ENCODE measurements at places on chromosomes 12 and 14.

DNA sequence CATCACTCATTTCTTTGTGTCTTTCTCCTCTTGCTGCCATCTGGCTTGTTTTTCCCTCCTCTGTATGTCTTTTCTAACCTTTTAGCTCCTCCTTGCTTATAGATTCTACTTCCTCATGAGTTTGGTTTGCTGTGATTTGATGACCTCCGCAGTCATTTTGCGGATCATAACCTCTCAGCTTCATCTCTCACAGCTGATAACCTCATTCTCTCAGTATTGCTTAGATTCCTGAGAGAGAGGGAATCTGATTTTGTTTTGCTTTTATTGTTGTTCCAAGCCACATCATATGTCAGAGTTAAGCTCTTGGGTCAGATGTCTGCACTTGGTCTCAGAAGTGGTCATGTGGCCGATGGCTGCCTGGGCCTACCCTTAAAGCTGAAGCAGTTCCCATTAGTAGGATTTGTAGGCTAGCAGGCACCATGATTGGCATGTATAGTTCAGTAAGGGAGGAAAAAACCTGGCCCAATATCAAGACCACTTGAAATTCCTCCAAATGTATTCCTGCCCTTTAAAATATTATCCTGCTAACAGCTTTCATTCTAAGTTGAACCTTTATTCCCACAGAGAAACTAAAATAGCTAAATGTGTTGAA lies 13.5 kb downstream of the ZNF664 start:
- peak overlapping the region; percentile 55 for H3K27ac ChIP-seq
- H3K4me1 ChIP-seq = peaks cover 33% of the 10 kb centered on the region
- DNase-seq = no peak
- no peak overlapping the region for H3K4me3 ChIP-seq
- no peaks in the 10 kb centered on the region for H3K27me3 ChIP-seq
- peaks cover 27% of the 10 kb centered on the region for H3K36me3 ChIP-seq

DNA sequence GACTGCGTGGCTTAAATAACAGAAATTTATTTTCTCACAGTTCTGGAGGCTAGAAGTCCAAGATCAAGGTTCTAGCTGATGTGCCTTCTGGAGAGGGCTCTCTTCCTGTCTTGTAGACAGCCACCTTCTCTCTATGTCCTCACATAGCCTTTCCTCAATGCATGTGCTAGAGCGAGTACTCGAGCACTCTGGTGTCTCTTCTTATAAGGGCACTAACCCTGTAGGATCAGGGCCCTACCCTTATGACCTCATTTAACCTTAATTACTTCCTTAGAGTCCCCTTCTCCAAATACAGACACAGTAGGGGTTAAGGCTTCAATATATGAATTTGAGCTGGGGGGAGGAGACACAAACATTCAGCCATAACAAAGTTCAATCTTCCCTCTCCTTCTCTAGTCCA lies 10.2 kb downstream of the DHH start:
- no peak for DNase-seq
- no peak overlapping the region for H3K27ac ChIP-seq
- no peak overlapping the region for H3K4me3 ChIP-seq
- H3K27me3 ChIP-seq = peaks cover 12% of the 10 kb centered on the region

DNA sequence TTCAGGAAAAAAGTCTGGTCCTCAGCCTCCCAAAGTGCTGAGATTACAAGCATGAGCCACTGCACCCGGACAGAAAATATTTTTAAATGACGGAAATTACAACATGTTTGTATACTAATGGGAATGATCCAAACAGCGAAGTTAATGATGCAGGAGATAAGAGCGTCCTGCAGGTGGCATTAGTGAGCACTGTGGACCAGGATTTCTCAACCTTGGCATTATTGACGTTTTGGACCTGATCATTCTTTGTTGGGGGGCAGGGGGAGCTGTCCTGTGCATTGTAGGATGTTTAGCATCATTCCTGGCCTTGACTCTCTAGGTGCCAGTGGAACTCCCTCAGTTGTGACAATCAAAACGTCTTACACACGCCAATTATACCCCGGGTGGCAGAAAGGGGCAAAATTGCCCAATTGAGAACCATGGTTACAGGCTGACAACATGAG lies 34.1 kb downstream of the SCFD1 start:
- H3K4me1 ChIP-seq = no peaks in the 10 kb centered on the region
- DNase-seq = peak; percentile 15
- H3K27ac ChIP-seq = no peak overlapping the region
- peaks cover 17% of the 10 kb centered on the region for H3K36me3 ChIP-seq
- H3K4me3 ChIP-seq = no peak overlapping the region
- H3K27me3 ChIP-seq = no peaks in the 10 kb centered on the region

DNA sequence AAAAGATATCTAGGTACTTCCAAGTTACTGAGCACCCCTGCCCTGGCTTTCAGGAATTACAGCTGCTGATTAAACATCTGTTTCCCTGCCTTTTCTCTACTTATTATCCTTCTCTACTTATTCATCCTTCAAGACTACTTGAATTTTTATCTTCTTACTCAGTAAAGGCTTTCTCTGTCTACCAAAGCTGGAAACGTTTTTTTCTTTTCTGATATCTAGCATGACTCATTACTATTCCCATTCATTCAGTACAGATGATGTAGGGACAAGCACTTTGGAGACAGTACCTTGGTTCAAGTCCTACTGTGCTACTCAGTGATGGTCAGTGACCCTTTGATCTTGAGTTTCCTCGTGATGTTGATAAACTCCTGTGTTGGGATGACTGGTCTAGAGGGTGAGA lies 848.7 kb downstream of the NRXN3 start:
- DNase-seq = no peak
- no peak overlapping the region for H3K27ac ChIP-seq
- H3K4me3 ChIP-seq = no peak overlapping the region
- H3K36me3 ChIP-seq = no peaks in the 10 kb centered on the region

- H3K27me3 ChIP-seq = no peaks in the 10 kb centered on the region
- peaks cover 28% of the 10 kb centered on the region for H3K4me1 ChIP-seq
- no peak for DNase-seq
Measured at GRCh38 chr12:55721601-55722213, 1.5 kb downstream of the RDH5 start.

DNA sequence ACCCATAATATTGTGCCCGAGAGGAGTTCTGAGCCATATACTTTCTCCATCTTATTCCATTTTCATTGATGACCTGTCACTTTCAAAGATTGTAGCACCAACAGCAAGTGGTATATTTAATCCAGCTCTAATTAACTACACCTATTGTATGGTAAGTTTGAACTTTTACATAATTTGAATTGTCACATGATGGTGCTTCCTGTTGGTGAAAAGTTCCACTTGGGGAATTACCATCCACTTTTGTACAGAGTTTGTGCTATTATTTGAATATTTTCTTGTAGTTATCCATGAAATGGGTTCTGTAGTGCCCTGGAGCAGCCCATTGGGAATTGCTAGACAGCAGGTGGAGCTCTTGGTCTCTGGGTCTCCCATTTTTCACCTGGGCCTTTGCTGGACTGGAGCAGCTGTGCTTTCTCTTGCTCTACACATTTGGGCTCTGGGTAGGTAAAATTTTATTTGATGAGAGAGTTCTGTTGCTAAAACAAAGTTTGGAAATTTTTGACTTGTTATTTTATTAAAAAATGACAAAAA lies 3.0 kb downstream of the SMCO3 start:
- peak overlapping the region; percentile 62 for H3K4me3 ChIP-seq
- DNase-seq = no peak
- no peaks in the 10 kb centered on the region for H3K27me3 ChIP-seq
- H3K36me3 ChIP-seq = peaks cover 1% of the 10 kb centered on the region
- H3K27ac ChIP-seq = peak overlapping the region; percentile 41

- no peak overlapping the region for H3K4me3 ChIP-seq
- H3K27me3 ChIP-seq = peaks cover 13% of the 10 kb centered on the region
- no peaks in the 10 kb centered on the region for H3K36me3 ChIP-seq
- no peak overlapping the region for H3K27ac ChIP-seq
Measured at GRCh38 chr12:10497602-10498001, 8.1 kb upstream of the EIF2S3B start.

DNA sequence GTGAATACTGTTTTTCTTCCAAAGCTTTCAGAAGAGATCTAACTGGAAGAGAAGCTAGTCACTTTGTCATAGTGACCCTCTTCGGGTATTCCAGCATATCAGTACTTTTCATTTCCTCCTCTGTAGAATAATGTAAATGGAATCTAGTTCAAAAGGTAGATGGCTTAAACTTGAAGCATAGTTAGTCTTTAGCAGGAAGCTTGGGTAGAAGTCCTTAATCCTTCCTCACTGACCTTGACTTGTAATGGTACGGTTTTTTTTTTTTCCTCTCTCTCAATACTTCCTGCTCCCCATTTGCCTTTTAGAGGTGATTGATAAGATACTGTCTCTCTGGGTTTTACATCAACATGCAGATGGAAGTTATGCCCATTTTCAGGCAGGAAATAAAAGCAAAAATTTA lies 1.7 kb downstream of the FBXO34 start:
- DNase-seq = no peak
- H3K4me3 ChIP-seq = peak overlapping the region; percentile 51
- H3K27ac ChIP-seq = peak overlapping the region; percentile 63
- H3K36me3 ChIP-seq = no peaks in the 10 kb centered on the region

GRCh38 chr12:119544765-119545625 lies 48.6 kb upstream of the TMEM233 start:
- DNase-seq = peak; percentile 60
- H3K36me3 ChIP-seq = no peaks in the 10 kb centered on the region
- no peak overlapping the region for H3K4me3 ChIP-seq
- H3K27me3 ChIP-seq = peaks cover 24% of the 10 kb centered on the region

GRCh38 chr14:68174446-68174845 lies 354.9 kb downstream of the RAD51B start:
- DNase-seq = no peak
- H3K27me3 ChIP-seq = no peaks in the 10 kb centered on the region
- no peak overlapping the region for H3K4me3 ChIP-seq
- H3K36me3 ChIP-seq = peaks cover 10% of the 10 kb centered on the region

GRCh38 chr12:85676816-85677749 lies 159.1 kb downstream of the RASSF9 start:
- H3K4me3 ChIP-seq = no peak overlapping the region
- DNase-seq = no peak
- H3K27ac ChIP-seq = no peak overlapping the region
- no peaks in the 10 kb centered on the region for H3K36me3 ChIP-seq
- H3K4me1 ChIP-seq = no peaks in the 10 kb centered on the region

GRCh38 chr14:23694085-23694948 lies 58.2 kb downstream of the DHRS2 start:
- no peak overlapping the region for H3K27ac ChIP-seq
- H3K4me1 ChIP-seq = no peaks in the 10 kb centered on the region
- H3K27me3 ChIP-seq = peaks cover 6% of the 10 kb centered on the region
- DNase-seq = no peak
- H3K4me3 ChIP-seq = no peak overlapping the region

GRCh38 chr12:109779382-109779781 lies 53.8 kb downstream of the TRPV4 start:
- no peak for DNase-seq
- H3K27me3 ChIP-seq = peaks cover 11% of the 10 kb centered on the region
- H3K36me3 ChIP-seq = no peaks in the 10 kb centered on the region
- H3K27ac ChIP-seq = no peak overlapping the region
- H3K4me1 ChIP-seq = peaks cover 3% of the 10 kb centered on the region

- H3K4me3 ChIP-seq = no peak overlapping the region
- no peak for DNase-seq
- no peaks in the 10 kb centered on the region for H3K36me3 ChIP-seq
- H3K27me3 ChIP-seq = peaks cover 1% of the 10 kb centered on the region
Measured at GRCh38 chr12:101430456-101430855, 22.9 kb upstream of the ARL1 start.

DNA sequence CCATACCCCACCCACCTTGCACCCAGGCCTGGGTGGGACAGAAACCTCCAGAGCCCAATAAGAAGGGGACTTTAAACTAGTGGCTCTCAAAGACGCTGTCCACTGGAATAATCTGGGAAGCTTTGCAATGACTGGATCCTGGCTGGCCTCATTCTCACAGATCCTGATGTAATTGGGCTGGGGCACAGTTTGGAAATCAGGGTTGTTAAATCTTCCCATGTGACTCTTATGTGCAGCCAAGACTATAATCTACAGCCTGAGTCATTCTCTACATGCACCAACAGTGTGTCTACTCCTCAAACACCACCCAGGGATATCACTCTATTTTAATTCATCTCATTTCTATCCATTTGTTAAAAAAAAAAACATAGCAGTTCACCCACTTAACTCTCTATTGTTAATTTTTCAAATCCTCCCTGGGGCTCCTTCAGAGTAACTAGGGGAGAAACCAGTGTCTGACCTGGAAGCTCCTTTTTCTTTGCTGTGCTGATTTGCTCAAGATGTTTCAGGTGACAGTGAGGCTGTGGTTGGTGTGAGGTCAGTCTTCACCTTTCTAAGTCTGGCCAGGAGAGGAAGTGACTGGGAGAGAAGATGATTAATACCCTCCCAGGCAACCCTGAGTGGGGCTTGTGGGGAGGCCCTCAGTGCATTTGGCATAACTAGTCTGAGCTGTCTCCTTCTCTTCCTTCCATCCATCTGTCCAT lies 211.6 kb upstream of the SFSWAP start:
- no peaks in the 10 kb centered on the region for H3K4me1 ChIP-seq
- peaks cover 11% of the 10 kb centered on the region for H3K27me3 ChIP-seq
- H3K27ac ChIP-seq = no peak overlapping the region
- H3K36me3 ChIP-seq = no peaks in the 10 kb centered on the region
- no peak overlapping the region for H3K4me3 ChIP-seq
- no peak for DNase-seq

- DNase-seq = no peak
- H3K4me1 ChIP-seq = peaks cover 6% of the 10 kb centered on the region
- H3K27me3 ChIP-seq = no peaks in the 10 kb centered on the region
- no peak overlapping the region for H3K4me3 ChIP-seq
- no peak overlapping the region for H3K27ac ChIP-seq
- no peaks in the 10 kb centered on the region for H3K36me3 ChIP-seq
Measured at GRCh38 chr12:12671850-12672660, 23.9 kb downstream of the GPR19 start.

DNA sequence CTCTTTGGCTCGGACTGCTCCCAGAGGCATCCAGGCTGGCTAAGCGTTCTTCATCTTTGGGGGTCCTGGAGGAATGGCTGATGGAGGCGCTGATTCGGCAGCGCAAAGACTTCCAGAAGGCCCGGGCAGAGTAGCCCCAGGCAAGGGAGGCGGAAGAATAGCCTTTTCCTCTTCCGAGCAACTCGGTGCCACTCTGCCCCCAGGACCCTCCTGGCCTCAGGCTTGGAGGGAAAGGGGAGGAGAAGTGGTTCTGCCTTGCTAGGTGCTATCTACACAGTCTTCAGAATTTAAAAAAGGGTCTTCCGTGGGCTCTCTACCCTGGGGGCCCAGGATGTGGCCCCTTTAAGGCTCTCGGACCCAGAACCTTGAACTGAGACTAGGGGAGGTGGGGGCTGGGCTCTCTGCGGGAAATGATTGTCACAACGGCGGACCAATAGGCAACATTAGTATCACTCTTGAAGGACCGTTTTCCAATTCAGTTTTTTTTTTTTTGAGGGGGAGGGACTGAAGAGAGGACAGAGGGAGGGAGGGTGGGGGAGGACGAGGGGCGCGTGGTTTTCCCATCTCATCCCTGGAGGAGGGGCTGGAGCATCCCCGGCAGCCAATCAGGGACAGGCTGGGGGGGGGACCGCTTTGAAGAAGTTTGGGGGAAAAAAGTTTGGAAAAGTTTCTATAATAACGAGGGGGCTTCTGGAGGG lies at the start of gene NFATC4:
Gene NFATC4 (plus strand): TSS at position 671 of the 698 bp plus-strand sequence. CDS start 157 bp downstream, outside the sequence.
- no peaks in the 10 kb centered on the region for H3K36me3 ChIP-seq
- peak within 1 kb of the TSS; percentile 84 for H3K27ac ChIP-seq
- DNase-seq = peak; percentile 13
- peaks cover 8% of the 10 kb centered on the region for H3K27me3 ChIP-seq
- peaks cover 29% of the 10 kb centered on the region for H3K4me1 ChIP-seq

- DNase-seq = no peak
- H3K4me3 ChIP-seq = no peak overlapping the region
- H3K27ac ChIP-seq = no peak overlapping the region
- H3K27me3 ChIP-seq = no peaks in the 10 kb centered on the region
- peaks cover 27% of the 10 kb centered on the region for H3K4me1 ChIP-seq
Measured at GRCh38 chr14:59147007-59147406, 41.5 kb upstream of the DAAM1 start.
